Fibroblast of lung (primary cell): ENCODE measurements at places on chromosomes 5 and 9. TPM values are rescaled to one million over a fixed set of nuclear protein-coding genes. Genes with fewer than 3 reads are reported as not detected.

SEMA6A gene
- total RNA-seq = 0.17 and 0.26 TPM in 2 replicates

LYRM7 gene
- 6.4 and 6.9 TPM in 2 replicates for total RNA-seq

CDH12 gene
- total RNA-seq = not detected in 2 replicates

AHRR gene
- total RNA-seq = 6.2 and 26.4 TPM in 2 replicates
